Liver (tissue), 10 donors: ENCODE measurements at places on chromosomes 3 and 15. TPM values are rescaled to one million over a fixed set of nuclear protein-coding genes. Genes with fewer than 3 reads are reported as not detected.

GRCh38 chr3:143287403-143287802 lies 167.8 kb downstream of the CHST2 start:
- no peak overlapping the region for H3K4me3 ChIP-seq
- no peaks in the 10 kb centered on the region for H3K27me3 ChIP-seq
- no peaks in the 10 kb centered on the region for H3K36me3 ChIP-seq

DNA sequence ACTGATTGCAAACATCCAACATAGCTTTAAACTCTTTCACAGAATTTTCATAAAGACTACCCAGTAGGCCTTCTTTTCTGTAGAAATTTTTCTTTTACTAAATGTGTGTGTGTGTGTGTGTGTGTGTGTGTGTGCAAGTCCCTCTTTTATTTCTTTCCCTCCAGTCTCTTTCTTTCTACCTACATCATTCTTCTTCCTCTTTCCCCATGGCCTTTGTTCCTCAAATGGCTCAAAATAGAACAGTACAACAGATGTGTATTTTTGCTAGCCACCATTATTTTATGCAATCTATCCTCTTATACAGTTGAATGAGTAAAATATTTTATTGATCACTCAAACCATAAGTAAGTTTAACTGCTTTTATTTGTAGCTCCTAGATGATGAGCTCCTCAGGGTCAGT lies 76.4 kb downstream of the USF3 start:
- no peaks in the 10 kb centered on the region for H3K36me3 ChIP-seq
- DNase-seq = no peak
- H3K4me1 ChIP-seq = no peaks in the 10 kb centered on the region
- no peak overlapping the region for H3K4me3 ChIP-seq

- H3K4me1 ChIP-seq = no peaks in the 10 kb centered on the region
- no peak overlapping the region for H3K4me3 ChIP-seq
- H3K27ac ChIP-seq = no peak overlapping the region
- no peak for DNase-seq
Observed at GRCh38 chr3:179000659-179001058, 71.0 kb downstream of the ZMAT3 start.

ZNF385D gene
- total RNA-seq = 0.09 TPM

EBLN2 gene
- total RNA-seq = 2.4 TPM
